ENCODE measurements at places on chromosomes 1 and 21. TPM values are rescaled to one million over a fixed set of nuclear protein-coding genes. Genes with fewer than 3 reads are reported as not detected.

PAFAH2 gene
- 4.8 TPM for total RNA-seq

ACTN2 gene
- 15.7 TPM for total RNA-seq

MTF2 gene
- 32.7 TPM for total RNA-seq

AK5 gene
- 2.1 TPM for total RNA-seq

GRCh38 chr1:203677771-203678170, 51.1 kb downstream of the ATP2B4 start:
- no peaks in the 10 kb centered on the region for H3K27me3 ChIP-seq
- no peaks in the 10 kb centered on the region for H3K36me3 ChIP-seq
- H3K27ac ChIP-seq = no peak overlapping the region
- peaks cover 2% of the 10 kb centered on the region for H3K4me1 ChIP-seq
- no peak overlapping the region for H3K4me3 ChIP-seq
- DNase-seq = no peak

DNA sequence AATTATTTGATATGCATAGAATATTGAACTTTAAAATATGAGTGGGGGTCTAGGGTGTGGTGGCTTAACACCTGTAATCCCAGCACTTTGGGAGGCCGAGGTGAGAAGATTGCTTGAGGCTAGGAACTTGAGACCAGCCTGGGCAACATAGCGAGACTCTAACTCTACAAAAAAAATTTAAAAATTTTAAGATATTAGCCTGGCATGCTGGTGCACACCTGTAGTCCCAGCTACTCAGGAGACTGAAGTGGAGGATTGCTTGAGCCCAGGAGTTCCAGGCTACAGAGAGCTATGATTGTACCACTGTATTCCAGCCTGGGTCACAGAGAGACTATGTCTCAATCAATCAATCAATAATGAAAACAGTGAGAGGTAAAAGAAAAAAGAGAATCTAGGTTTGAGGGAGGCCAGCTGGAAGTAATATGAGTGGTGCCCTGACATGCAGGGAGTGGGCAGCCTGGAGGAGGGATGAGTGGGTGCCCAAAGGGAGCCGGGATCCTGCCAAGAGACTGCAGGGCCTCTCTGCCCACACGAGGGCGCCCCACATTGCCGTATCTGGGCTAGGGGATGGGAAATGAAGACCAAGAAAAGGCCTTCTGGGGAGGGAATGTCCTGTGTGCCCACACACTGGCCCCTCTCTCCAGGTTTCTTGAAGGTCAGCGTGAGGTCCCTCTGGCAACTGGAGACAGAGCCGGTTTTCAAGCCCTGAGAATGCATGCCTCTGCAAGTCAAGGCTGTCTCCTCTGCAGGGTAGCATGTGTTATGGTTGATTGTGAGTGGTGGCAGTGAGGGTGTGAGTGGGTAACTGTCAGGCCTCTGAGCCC, 93.9 kb upstream of the PPM1J start:
- H3K36me3 ChIP-seq = no peaks in the 10 kb centered on the region
- H3K4me1 ChIP-seq = no peaks in the 10 kb centered on the region
- DNase-seq = peak; percentile 84
- no peak overlapping the region for H3K27ac ChIP-seq
- no peak overlapping the region for H3K4me3 ChIP-seq

GRCh38 chr1:162835157-162835899, 25.6 kb downstream of the CCDC190 start:
- H3K27me3 ChIP-seq = no peaks in the 10 kb centered on the region
- no peak overlapping the region for H3K4me3 ChIP-seq
- DNase-seq = no peak
- H3K4me1 ChIP-seq = no peaks in the 10 kb centered on the region
- no peaks in the 10 kb centered on the region for H3K36me3 ChIP-seq
